Renal cortex interstitium (tissue), 15 donors: ENCODE measurements at places on chromosomes 5 and 9. TPM values are rescaled to one million over a fixed set of nuclear protein-coding genes. Genes with fewer than 3 reads are reported as not detected.

- no peak for DNase-seq
These were observed 27.6 kb upstream of the C5orf47 start for GRCh38 chr5:173961418-173961817.

DNA sequence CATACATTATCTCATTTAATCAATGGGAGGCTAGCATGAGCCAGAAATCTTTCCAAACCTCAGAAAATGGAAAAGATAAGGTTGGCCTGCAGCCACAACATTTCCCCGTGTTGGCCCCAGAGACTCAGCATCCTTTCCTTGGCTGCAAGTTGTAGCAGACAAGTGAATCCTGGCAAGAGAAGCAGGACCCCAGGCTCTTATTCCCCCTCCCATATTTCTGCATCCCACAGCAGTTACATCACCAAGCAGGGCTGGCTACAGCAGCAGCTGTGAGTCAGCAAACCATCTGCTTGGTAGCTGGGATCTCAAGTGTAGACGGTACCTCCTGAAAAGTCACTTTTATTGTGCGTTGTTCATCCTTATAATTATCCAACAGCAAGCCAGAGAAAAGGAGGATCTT is 212.4 kb downstream of the GNA14 start:
- no peak for DNase-seq

- DNase-seq: no peak
These were observed 9.4 kb downstream of the PAM start for GRCh38 chr5:102764381-102765004.

- no peak for DNase-seq
These were observed 9.5 kb downstream of the GIN1 start for GRCh38 chr5:103110403-103110802.

DNA sequence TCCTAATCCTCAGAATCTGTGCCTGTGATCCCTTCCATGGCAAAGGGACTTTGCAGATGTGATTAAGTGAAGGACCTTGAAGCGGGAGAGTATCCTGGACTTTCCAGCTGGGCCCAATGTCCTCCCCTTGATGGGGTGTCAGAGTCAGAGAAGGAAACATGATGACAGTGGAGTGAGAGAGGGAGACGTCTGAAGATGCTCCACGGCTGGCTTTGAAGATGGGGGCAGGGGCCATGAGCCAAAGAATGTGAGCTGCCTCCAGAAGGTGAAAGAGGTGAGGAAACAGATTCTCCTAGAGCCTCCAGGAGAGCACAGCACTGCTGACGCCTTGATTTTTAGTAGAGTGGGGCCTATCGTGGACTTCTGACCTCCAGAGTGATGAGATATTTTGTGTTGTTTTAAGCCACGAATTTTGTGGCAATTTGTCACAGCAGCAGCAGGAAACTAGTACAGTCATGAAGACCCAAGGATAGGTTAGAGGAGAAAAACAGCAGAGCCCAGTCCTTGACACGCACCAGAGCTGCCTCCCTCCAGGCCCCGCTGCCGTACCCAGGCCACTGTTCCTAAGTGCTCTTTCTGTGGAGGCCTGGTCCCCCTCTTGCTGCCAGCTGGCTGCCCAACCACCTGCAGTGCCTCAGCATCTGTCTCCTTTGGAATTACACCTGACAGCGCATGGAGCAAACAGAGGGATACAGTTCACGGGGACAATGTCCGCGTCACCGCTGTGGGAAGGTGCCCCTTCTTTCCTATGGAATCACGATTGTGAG is 78.1 kb downstream of the MACROH2A1 start:
- DNase-seq: no peak

DNA sequence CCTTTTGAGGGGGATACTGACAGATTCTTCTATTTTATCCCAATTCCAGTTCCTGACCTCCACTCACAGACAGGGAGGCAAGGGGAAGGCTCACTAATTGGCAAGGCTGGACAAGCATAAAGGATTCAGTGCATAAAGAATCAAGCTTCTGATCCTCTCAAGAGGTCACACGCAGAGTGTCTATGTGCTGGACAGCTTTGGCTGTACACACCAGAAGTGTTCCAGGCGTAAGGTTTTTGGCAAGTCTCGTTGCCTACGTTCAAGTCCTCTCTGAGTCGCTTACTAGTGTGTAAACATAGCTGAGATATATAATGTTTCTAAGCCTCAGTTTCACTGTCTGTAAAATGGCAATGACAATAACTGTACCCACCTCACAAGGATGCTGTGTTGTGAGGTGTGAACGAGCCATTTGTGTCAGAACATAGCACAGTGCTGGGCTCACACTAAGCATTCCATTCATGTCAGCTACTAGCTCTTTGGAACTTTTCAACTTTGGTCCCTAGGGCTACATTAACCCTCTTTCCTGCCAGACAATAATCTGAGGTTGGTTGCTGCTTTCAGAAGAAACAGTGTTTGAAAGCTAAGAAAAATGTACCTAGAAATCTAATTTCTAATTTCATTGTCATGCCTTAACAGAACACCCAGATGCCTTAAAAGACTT is 52.1 kb downstream of the PALM2AKAP2 start:
- DNase-seq: no peak

GRCh38 chr5:143166090-143166489 is 237.4 kb downstream of the NR3C1 start:
- no peak for DNase-seq

DNA sequence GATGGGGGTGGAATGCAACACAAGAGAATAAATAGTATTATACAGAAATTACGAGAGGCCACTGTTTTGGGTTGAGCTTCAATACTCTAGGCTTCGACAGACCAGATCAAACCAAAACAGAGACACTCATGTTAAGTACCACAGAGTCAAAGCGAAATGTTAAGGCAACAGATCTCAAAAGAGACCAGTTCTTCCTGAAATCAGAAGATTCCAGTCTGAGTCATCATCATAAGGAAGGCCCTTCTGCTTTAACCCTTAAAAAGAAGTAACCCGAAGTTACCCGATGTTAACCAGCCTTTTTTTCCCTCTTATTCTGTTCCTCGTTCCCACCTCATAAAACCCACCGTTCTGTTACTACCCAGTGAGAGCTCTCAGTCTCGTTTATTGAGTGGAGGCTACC is 75.9 kb downstream of the SFXN1 start:
- no peak for DNase-seq

- no peak for DNase-seq
These were observed 156.9 kb downstream of the TRIM32 start for GRCh38 chr9:116843863-116844620.

GRCh38 chr5:98604721-98605425 is 168.6 kb upstream of the RGMB start:
- DNase-seq: no peak

Gene ADAMTS2
- polyA plus RNA-seq: 10.6 TPM

Gene PCDH1
- polyA plus RNA-seq: 21.0 TPM

Gene GABBR2
- polyA plus RNA-seq: 4.5 TPM

Gene ADAM19
- polyA plus RNA-seq: 11.6 TPM
